ENCODE measurements at places on chromosomes 7 and 10.

GRCh38 chr10:48457949-48458661, 146.8 kb downstream of the ARHGAP22 start:
- no peak for DNase-seq

DNA sequence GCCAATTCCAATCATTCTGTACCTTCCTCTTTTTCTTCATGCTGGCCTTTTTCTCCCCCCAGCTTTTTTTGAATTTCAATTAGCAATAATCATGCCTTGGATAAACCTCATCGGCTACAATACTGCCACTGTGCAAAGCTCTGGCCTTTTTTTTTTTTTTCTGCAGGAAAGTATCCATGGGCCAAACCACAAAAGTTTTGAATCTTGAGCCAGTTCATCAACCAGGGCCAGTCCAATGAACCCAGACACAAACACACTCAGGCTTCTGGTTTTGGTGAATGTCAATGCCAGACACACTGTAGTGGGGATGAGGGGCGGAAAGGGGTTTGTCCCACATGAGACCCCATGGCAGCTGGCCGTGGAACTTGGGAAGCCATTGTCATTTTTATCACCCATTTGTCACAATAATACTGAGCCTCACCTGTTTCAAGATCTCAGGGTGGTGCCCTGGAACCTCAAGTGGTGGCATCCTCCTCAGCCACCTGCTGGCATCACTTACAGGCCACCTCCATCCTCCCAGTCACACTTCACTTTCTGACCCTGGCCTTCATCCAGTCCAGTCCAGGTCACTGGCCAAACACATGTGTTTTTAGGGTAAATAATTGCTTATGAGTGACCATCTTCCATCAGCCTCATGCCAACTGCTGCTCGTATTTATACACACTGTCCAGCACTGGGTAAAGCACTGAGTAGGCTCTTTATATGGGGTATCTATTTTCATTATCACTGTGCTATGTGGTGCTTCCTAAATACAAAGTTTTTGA, 40.8 kb upstream of the TSPAN33 start:
- no peak for DNase-seq

- no peak for DNase-seq
Observed at GRCh38 chr7:152537639-152538038, 101.8 kb upstream of the KMT2C start.

DNA sequence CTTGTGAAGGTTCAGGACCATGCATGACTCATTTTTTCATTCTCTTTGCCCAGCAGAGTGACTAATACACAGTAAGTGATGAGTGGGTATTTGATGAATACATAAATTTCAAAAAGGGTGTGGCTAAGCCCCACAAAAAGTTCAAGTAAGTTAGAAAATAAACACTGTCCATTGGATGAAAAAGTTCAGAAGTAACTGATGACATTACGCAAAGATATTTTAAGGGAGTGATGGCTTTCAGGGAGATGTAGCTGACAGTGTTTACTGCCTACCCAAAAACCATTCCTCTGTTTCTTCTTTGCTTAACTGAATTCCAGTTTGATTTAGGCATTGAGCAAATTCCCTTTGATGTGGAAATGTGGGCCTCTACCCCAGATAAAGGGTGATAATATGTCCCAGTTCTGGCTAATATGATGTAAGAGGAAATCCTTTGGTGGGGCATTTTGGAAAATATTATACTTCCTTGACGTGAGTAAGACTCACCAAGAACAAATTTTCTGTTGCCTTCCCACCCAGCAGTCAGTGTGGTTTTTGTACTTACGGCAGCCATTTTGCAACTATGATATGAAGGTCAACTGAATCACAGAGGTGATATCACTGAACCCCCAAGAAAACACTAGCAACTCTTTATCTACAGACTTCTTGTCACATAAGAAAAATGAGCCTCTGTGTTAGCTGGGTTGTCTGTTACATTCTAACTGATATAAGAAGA, 29.0 kb upstream of the EBLN1 start:
- DNase-seq, result peak; percentile 89

GRCh38 chr7:70208236-70209063, 610.2 kb downstream of the AUTS2 start:
- DNase-seq, result no peak

GRCh38 chr10:79487296-79488194, 24.8 kb upstream of the EIF5AL1 start:
- DNase-seq, result peak; percentile 22

- no peak for DNase-seq
Observed at GRCh38 chr7:53326634-53327033, 291.2 kb downstream of the POM121L12 start.

DNA sequence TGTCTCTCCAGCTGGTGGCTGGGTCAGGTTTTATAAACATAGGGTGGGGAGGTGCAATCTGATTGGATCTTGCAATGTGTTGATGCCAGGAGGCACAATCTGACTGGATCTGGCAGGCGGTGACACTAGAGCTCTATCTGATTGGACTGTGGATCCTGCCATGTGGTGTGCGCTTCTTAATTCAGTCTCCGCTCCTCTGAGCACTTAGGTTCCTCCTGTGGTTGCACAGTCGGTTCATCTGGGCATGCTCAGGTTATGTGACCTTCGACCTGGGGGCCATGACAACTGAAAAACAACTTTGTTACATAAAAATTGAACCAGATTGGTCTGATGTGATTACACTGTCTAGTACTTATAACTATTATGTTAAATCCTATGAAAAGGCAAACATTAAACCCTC, 127.1 kb upstream of the SVIL start:
- no peak for DNase-seq

- DNase-seq, result no peak
Observed at GRCh38 chr7:131302446-131302845, 25.2 kb upstream of the MKLN1 start.

GRCh38 chr10:133124357-133125211, 35.4 kb upstream of the KNDC1 start:
- DNase-seq, result no peak

GRCh38 chr10:58453105-58453504, 59.6 kb upstream of the BICC1 start:
- no peak for DNase-seq

DNA sequence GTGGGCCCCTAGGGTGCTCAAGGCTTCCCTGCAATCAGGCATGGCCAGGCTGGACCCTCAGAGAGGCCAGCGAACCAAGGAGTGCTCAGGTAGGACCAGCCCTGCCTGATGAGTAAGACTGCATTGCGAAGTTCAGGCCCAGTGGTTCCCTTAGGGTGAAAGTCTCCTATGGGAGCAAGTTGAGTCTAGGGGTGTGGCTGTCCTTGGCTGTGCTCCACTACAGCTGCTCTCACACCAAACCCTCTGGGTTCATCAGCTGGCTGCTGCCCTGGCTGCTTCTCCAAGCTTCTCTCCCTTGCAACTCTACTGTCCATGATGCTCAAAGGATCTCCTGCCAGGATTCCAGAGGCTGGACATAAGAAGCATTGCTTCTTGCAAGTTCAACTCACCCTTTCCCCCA, 18.7 kb downstream of the FAM25A start:
- no peak for DNase-seq

- no peak for DNase-seq
Observed at GRCh38 chr10:57314046-57314445, 953.0 kb upstream of the ZWINT start.

- no peak for DNase-seq
Observed at GRCh38 chr7:156475666-156476065, 164.9 kb upstream of the RNF32 start.

- no peak for DNase-seq
Observed at GRCh38 chr7:159010411-159010810, 134.3 kb downstream of the VIPR2 start.

DNA sequence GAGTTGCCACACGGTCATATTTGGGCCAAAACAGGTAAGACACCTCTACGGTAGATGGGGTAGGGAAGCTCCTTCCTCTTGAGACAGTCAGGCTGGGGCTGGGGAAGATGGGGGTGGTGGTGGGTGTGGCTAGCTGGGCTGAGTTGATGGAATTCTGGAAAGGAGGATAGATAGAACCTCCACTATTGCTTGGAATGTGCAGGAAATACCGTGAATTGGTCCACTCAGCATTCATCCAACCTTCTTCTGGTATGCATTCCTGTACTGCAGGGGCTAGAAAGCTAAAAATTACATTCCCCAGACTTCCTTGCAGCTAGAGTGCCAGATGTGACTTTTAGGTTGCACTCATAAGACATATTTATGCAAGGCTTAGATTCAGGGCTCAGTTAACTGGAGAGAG, 24.8 kb downstream of the TLX1 start:
- DNase-seq, result no peak

Data from CD4-positive, alpha-beta T cell treated with Interleukin-4 for 4 hours (primary cell).